Hematopoietic multipotent progenitor cell (in vitro differentiated cells): ENCODE measurements at places on chromosomes 1 and 21.

DNA sequence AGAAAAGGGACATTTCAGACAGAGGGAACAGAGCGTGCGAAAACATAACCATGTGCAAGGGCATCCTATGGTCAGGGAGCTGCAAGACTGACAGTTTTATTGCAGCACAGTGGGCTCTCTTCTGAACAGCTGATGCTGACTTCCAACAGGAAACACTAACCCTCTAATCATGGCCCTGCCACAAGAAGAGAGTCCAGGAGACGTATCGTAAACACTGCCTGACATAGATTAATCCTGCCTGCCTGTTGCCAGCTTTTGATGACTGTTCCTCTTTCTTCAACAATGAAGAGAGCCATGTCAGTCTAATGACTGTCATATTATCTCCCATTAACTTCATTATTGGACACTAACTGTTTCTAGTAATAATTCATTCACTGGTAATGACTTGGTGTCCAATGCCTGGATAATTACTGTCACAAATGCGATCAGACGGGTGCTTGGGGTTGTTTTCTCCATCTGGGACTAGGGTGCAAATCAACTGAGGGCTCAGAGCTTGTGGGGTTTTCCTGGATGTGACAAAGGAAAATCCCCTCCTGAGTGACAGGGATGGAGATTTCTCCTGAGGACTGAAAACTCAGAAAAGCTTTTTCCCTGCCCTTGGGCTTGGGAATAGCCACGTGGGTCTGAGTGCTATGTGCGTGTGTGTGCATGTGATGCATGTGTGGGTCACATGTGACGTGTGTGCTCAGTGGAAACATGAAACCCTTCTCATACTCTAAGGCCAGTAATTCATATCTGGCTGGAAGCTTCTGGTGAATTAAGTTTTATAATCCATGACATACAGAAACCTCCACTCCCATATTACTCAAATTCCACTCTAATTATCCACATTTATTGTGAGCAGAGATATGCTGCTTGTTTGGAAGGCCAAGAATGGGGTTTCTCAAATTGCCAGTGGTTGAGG is 144.0 kb upstream of the PLXNA2 start:
- DNase-seq = no peak

DNA sequence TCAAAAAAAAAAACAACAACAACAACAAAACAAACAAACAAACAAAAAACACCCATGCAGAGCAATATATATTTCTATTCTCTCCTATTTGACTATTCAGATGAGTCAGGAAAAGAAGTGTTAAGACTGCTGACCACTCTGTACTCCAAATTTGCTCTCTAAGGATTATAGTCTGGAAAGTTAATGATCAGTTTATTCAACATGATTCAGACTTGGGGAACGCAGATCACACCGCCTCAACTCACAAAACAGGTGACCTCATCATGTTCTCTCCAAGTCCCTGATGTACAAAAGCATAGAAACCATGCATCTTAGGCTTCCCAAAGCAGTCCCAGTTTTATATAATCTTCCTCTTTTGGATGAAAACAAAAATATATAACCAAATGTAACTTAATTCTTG is 51.9 kb upstream of the PRRC2C start:
- DNase-seq = no peak

DNA sequence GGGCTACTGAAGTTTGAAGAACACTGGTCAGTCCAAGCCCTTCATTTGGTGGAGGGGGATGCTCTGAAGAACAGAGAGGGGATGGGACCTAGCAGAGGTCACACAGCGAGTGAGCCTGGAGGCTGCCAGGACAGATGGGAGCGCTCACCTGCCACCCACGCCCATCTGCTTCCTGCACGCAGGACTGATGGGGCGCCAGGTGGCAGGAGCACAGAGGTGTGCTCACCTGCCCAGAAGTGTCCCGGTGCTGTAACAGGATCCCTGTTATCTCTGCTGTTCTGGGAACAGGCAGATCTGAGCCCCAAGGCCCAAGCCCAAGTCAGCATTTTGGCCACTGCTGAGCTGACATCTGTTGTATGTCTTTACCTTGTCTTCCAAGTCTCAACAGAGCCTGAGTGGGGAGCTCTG is 40.5 kb downstream of the EPHB2 start:
- no peak for DNase-seq

DNA sequence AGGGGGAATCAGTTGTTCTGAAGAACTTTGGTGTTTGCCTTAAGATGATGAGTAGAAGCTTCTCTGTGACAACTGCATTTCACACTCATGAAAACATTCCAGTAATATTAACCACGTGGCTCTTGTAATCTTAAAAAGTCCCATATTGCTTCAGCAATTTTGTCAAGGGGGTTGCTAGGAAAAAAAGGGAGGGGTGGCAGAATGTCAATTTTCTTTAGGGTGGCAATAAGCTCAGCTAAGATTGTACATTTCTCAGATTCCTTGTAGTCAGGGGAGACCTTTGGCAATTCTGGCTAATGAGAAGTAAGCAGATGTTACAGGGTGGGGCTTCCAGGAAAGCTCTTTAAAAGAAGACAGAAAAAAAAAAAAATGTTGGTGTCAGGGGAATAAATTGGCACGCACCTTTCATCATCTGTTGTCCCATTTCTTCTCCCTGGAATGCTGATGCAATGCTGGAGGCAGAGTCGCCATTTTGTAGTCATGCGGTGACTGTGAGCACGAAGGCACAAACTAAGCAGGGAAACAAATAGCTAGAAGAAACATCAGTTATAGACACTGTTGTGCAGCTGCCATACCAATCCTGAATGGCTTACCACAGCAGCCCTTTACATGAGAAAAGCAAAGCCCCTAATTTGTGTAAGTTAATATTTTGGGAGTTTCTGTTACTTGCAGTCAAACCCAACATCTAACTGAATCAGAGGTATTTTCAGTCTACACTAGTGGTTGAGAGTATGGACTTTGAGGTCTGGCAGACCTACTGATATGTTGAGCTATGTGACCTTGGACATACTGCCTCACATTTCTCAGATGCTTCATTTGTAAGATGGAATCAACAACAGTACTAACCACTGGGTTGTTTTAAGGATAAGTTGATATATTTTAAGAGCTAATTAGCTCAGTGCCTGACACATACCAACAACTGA is 56.1 kb upstream of the MRPS6 start:
- no peak for DNase-seq

GRCh38 chr1:172917972-172918371 is 132.8 kb downstream of the TNFSF18 start:
- no peak for DNase-seq

DNA sequence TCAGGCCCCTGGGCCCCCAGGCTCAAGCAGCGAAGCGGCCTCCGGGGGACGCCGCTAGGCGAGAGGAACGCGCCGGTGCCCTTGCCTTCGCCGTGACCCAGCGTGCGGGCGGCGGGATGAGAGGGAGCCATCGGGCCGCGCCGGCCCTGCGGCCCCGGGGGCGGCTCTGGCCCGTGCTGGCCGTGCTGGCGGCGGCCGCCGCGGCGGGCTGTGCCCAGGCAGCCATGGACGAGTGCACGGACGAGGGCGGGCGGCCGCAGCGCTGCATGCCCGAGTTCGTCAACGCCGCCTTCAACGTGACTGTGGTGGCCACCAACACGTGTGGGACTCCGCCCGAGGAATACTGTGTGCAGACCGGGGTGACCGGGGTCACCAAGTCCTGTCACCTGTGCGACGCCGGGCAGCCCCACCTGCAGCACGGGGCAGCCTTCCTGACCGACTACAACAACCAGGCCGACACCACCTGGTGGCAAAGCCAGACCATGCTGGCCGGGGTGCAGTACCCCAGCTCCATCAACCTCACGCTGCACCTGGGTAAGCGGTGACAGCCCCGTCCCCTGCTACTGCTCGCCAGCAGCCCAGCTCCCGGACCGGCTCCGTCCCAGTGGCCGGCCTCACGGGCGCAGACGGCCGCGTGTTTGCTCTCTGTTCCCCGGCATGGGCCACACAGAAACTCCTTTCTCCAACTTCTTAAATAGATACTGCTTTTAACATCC is 539 bp downstream of the LAMC1 start:
- DNase-seq = peak; percentile 57

GRCh38 chr1:107835151-107835670 is 129.8 kb downstream of the VAV3 start:
- no peak for DNase-seq

DNA sequence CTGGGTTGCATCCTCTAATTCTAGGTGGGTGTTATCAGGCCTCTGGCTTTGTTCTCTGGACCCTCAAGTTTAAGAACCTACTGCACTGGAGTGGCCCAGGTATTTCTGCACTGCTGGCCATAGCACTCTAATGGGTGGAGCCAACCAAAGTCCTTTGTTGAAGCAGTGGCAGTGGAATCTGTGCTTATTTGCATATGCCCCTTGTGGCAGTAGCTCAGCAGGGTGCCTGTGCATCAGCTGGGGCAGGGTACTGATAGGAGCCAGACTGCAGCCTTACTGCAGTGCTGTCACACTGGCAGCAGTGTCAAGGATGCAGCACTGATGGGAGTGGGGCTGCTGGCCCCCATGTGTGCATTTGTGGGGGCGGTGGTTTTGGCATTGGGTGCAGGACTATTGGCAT is 660.6 kb downstream of the LRRIQ3 start:
- DNase-seq = no peak

GRCh38 chr1:236064674-236065508 is at the start of gene NID1:
Gene NID1, minus strand, starts transcription at chr1:236065090. Its CDS starts 11 bp downstream, at chr1:236065079.
- DNase-seq = peak; percentile 28

DNA sequence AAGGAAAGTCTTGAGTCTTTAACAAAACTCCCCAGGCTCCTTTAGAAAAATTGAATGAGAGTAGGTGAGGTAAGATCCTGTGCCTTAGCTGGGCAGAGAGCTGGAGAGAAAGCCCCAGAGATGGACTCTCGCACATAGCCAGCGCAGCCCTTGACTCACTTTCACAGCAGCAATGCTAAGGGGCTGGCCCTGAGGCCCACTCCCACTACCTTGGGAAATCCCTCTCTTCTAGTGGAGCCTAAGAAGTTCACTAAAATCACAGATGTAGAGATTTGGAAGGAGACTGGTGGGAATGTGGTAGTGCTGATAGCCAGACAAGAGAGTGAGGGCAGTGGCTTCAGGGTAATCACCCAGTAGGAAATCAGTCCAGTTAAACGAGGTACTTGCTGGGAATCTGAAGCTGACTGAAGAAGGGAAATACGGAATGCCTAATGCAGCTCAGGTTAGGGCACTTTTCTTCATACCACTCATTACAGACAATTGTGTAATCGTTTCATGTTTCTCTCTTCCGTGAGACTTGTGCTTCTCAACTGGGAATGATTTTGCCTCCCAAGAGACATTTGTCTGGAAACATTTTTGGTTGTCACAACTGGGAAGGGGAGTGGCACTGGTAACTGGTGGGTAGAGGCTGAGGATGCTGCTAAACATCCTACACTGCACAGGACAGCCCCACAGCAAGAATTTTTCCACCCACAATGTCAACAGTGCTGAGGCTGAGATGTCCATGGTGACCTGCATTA is 42.4 kb upstream of the LRRC8C start:
- no peak for DNase-seq

- DNase-seq = peak; percentile 67
Observed at GRCh38 chr21:38979271-38980121, 173.8 kb downstream of the ETS2 start.

DNA sequence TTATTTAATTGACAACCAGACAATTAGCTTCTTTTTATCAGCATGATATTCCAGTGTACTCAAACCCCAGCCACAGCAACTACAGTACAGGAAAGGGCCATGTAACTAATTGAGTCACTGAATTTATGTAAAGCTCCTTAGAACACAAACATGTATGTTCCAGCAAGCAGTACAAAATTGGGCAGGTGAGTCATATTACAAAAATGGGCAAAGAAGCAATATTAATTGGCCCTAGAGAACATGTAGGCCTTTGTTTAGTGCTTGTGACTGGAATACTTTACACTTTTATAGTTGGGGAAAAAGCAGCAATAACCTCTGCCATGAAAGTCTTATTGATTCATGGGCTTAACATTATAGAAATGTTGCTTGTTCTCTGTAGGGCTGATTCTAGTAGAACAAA is 31.8 kb downstream of the CLEC20A start:
- no peak for DNase-seq

DNA sequence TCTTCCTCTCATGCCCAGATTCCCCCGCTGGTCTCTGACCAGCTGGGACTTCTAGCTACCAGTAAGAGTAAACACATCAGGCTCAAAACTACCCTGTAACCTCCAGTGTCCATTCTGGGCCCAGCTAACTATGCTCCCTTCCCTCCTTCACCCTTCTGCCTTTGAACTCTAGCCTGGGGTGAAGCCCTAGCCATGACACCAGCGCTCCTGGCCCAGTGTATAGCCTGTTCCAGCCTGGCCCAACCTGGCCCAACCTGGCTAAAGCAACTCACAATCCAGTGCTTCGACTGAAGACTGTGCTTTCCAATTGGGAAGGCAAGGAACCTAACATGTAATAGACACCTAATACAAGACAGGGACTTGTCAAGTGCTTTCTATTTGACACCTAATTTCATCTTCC is 27.6 kb downstream of the CSMD2 start:
- no peak for DNase-seq

DNA sequence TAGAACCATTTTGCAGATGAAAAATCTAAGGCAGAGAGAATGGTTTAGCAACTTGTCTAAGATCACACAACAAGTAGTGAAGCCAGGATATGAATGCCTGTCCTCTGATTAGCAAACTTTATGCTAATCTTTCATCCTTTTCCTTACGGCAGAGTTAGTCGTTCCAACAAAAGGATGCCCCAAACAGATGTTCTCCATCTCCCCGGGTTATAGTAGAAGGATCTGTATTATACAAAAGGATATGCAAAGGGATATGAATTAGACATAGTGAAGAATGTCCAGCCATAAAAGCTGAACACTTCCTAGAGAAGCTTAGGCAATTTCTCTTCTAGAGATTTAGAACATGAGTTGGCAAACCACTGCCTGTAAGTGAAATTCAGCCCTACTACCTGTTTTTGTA is 291.6 kb upstream of the DUSP10 start:
- no peak for DNase-seq

GRCh38 chr1:92273039-92273438 is 25.7 kb downstream of the GLMN start:
- no peak for DNase-seq

GRCh38 chr1:179881642-179882252 is 338 bp upstream of the TOR1AIP1 start:
- no peak for DNase-seq

GRCh38 chr21:17427831-17428483 is 84.9 kb upstream of the CXADR start:
- no peak for DNase-seq

DNA sequence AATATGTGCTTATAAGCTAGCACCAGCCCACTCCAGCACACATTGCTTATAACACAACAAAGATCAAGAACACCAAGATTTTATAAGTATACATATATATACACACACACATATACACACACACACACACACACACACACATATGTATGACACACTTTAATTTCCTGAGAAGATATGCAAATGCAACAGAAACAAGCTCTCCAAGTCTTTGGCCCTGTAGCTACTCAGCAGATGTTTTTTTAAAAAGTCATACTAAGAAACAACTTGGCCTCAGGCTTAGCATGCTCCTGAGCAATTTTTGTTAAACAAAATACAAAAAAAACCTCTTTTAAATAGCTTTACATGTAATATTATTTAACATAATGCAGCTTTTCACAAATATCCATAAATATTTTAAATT is 11.1 kb downstream of the TNFSF18 start:
- DNase-seq = no peak

- DNase-seq = no peak
Observed at GRCh38 chr1:158154501-158154900, 26.2 kb upstream of the CD1D start.
